Mesendoderm (in vitro differentiated cells): ENCODE measurements at places on chromosomes 13 and 19.

DNA sequence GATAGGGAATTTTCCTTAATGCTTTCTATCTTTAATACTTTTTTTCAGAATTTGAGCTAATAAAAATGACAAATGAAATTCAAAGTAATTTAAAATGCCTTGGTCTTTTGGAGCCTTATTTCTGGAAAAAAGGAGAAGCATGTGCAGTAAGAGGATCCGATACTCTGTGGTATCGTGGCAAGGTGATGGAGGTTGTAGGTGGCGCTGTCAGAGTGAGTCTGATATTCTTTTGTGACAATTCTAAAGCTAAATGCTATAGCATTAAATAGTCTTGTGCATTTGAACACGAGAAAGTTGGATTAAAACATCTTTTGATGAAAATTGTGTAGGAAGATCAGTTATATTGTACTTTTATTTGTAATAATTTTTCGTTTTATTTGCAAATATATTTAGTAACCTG, 95.0 kb downstream of the RNF17 start:
- DNase-seq: no peak

GRCh38 chr13:48038761-48039160, 1.2 kb downstream of the NUDT15 start:
- peak; percentile 88 for DNase-seq

GRCh38 chr13:93325303-93326233, 99.0 kb downstream of the GPC6 start:
- no peak for DNase-seq

- DNase-seq: no peak
Observed at GRCh38 chr19:40598918-40599307, 2.3 kb upstream of the LTBP4 start.

GRCh38 chr19:48818234-48818820, 7.5 kb upstream of the BCAT2 start:
- DNase-seq: no peak

DNA sequence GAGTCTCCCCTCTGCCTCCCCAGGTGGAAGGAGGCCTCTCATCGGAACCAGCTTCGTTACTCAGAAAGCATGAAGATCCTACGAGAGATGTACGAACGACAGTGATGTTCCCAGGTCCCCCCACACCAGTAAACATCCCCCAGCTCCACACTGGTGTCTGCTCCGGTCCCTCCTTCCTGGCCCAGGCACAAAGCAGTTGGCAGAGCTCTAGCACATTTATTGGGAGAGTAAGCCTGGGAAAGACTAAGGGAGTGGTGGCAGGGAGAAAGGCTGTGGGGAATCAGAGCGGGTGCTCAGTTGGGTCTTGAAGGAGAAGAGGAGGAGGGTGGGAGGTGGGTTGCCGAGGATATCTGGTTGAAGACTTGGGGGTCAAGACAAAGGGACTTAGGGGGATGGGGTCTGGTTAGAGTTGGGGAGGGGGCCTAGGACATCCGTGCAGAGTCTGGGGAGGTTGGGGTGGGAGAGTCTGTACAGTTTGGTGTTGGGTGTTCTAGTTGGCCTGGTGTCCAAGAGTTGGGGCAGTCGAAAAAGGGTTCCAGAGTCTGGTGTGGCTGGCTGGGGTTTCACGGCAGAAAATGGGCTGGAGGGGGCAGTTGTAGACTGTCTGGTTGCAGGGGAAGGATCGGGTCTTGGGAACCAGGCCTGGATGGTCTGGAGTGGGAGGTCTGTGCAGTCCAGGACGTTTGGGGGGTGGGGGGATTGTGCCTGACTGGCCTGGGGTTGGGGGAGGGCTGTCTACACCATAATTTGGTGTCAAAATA, 2.3 kb downstream of the HSPB6 start:
- DNase-seq: no peak

DNA sequence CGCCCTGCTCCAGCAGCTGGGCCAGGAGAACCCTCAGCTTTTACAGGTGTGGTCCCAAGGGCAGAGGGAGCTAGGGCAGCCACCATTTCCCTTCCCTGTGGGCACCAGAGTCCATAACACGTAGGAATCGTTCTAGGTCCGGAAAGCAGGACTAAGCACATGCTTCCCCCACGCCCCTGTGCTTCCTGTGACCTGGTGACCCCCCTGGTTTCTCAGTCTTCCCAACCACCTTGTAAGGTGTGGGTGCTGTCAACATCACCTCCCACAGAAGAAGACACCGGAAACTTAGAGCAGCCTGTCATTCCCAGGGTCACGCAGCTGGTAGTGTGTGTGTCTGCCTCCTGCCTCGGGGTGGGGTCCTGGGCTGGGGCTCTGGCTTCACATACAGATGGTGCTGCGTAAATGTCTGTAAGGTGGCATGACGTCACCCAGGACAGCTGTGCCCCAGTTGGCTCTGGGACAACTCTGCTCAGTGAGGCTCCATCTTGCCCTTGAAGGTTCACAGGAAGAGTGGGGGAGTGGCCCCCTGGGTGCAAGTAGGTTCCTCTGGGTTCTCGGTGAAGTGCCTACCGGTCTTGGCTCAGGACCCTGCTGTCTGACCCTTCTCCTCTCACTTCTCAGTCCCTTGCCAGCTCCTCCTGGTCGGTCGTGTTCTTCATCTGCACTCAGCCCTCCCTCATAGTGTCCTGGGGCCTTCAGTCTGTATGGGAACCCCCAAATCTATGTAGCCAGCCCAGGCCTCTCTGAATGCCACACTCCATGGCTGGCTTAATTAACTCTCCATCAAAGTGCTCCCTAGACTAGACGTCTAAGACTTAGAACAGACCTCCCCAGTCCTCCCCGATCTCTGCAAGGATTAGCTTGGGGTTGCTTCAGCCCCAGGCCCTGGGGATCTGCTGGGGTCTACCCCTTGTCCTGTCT, 4.0 kb downstream of the RAD23A start:
- DNase-seq: no peak

DNA sequence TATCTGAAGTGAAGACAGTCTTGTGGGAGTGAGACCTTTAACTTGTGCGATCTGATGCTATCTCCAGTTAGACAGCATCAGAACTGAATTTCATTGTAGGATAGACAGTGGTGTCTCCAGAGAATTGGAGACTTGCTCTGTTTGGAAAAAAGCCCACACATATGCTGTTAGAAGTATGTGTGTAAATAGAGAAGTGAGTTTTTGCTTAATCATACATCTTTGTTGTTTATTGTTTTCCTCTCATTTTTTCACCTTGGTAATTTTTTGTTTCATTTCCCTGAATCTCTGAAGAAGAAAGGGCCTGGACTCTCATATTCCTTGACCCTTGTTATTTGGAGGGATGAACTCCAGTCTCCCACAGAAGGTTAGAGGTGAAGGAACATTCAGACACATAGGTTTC, 21.8 kb downstream of the FPR3 start:
- DNase-seq: no peak

DNA sequence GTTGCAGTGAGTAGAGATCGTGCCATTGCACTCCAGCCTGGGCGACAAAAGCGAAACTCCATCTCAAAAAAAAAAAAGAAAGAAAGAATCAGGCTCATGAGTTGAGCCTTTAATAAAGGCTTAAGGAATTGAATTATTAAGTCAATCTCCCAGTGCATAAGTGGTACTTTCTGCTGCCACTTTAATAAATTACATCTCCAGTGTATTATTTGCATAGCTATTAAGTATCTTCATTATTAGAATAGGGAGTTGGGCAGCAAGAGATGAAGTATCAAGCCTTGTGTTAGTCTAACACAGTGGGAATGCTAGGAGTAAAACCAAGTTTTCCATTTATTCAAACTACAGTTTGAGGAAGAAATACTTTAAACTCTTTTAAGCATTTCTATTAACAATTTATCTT, 15.6 kb upstream of the FAM124A start:
- DNase-seq: no peak

GRCh38 chr13:27621116-27621365, 651 bp upstream of the POLR1D start:
- DNase-seq: no peak

GRCh38 chr19:17796838-17797423, 2.0 kb downstream of the B3GNT3 start:
- no peak for DNase-seq

- no peak for DNase-seq
Observed at GRCh38 chr13:48842316-48842715, 133.4 kb upstream of the FNDC3A start.

GRCh38 chr19:48726556-48726955, 7.0 kb upstream of the MAMSTR start:
- DNase-seq: no peak

GRCh38 chr19:43362745-43363144, 9.3 kb downstream of the CD177 start:
- no peak for DNase-seq

DNA sequence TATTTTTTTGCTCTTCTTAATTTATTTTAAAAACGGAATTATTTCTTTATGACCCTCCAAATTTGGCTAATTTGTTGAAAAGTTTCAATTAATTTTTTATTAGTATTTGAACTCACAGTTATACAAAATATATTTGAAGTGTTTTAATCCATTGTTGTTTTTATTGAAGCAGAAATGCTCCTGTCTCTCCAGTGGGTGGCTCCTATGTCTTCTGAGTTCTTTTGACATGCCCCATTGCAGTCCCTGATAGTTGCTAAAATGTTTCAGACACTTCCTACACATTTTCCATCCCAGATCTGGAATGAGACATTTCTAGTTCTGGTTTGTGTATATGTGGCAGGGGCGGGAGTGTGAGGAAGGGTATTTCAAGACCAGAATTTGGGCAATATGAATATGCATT, 579.4 kb upstream of the PRR20A start:
- DNase-seq: peak; percentile 30

DNA sequence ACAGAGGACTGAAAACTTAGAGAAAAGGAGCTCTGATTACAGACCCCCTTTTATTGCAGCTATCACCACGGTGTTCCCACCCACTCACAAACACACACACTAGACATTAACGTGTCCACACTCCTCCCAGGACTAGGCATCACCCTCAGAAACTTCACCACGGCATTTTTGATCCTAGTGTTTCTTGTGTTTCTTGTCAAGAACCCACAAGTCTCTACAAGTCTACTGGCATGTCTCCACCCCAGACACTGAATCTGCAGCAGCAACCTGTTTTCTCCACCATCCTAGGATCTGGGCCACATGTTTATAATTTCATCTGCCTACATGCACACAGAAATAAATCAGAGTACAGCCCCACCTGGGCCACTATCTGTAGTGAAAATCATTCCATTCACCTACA, 4.3 kb downstream of the ZNF486 start:
- no peak for DNase-seq

- peak; percentile 94 for DNase-seq
Observed at GRCh38 chr13:62357887-62358645, 942.4 kb upstream of the PCDH20 start.

DNA sequence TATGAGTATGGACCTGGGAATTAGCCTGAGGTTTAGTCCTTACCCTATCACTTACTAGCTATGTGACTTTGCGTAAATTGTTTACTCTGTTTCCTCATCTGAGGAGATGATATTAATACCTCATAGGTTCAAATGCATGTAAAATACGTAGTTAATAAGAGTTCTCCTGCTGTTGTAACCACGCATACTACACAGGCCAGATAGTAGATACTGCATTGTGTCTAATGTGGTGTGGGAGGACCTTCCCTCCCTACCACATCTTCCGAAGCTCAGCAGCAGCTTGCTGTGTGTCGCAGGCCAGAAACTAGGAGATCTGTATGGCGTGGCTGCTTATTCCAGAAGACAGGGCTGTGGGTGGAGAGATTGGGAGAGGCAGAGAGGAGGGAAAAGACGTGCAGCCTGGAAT, 23.0 kb downstream of the GTF2F2 start:
- DNase-seq: no peak

- no peak for DNase-seq
Observed at GRCh38 chr13:81683521-81683920, 1342.6 kb upstream of the SPRY2 start.

DNA sequence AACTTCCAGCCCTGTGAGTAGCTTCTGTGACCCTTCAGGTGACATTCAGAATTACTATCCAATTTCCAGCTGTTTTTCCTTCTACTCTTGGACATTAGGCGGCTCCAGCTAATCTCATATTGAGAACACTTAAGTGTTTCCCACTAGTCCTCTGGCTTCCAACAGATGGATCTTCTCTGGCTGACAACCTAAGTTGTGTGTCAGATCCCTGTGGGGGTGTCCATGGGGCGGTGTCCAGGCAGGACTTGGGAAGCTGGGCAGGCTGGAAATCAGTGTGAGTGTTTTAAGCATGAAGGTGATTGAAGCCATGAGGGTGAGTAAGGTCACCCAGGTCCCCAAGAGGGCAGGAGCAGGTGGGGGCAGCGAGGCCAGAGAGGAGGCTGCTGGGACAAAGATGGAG, 10.1 kb downstream of the CNOT3 start:
- DNase-seq: no peak

GRCh38 chr19:35533201-35533821, at the start of gene GAPDHS:
Gene GAPDHS, plus strand, starts transcription at chr19:35533456. Its CDS starts 72 bp downstream, at chr19:35533528.
- peak; percentile 36 for DNase-seq

- no peak for DNase-seq
Observed at GRCh38 chr13:82636119-82636518, 1246.2 kb downstream of the SLITRK1 start.

- no peak for DNase-seq
Observed at GRCh38 chr13:113742445-113743120, 16.4 kb upstream of the TMEM255B start.

DNA sequence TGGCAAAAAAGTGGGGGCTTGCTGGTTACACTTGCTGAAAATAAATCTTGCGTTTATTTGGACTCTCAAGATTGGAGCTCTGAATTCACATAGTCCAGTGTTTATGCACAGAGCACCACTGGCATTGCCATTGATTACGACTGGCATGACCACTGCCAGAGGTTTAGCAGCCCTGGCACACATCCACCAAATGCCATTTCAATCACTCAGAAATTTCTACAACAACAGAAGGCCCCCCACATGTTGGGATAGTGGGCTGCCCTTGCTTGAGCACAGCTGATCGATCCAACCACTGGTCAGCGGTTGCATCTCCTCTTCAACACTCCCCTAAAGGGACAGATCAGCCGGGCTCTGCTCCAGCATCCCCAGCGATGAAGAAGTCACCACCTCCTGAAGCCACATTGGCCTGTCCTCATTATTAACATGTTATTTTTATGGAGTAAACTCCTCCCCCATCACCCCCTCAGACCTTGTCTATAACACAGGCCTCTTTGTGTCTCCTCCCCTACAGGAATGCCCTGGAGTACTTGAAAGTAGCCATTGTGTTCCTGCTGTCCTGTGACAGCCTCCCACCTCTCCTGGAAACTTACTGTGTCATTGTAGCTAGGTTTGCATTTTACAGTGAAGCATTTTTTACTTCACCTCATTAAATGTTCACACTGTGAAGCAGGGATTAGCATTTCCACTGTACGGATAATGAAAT, 51.3 kb downstream of the CDADC1 start:
- peak; percentile 46 for DNase-seq

DNA sequence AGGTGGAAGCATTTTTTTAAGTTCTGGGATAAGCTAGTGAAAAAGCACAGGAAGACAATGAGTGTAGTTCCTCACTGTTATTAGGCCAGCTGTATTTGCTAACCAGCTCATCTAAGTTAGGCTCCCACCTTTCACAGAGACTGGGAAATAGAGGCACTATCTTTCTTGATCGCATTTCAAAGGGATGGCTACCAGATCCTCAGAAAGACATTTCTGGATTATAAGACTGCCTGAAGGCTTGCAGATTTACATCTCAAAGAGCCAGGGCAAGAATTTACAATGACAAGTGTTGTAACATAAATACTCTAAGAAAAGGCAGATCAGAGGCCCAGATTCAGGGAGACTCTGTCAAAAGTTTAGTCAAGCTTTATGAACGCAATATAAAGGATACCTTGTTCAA, 1005.5 kb downstream of the PCDH9 start:
- DNase-seq: peak; percentile 92
